Kidney capillary endothelial cell (primary cell): ENCODE measurements at places on chromosomes 1 and 21.

DNA sequence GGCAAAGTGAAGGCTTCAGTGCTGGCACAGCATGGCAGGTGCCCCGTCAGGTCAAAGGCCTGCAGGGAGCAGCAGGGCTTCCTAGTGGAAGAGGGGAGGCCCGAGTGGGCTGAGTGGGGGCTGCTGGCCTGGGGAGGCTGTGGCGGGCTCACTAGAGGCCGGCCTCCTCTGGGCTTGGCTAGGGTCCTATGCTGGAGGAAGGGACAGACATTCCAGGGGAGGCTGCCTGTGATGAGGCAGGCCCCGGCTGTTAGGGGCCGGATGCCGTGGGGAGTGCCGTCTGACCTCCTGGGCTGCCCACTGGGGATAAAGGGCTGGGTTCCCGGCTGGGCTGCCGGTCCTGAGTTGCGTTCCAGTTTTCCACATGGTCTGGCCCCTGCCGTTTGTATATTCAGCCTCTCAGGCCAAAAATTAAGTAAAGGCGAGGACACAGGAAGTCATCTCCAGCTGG, 21.1 kb downstream of the PRXL2B start:
- DNase-seq = no peak

DNA sequence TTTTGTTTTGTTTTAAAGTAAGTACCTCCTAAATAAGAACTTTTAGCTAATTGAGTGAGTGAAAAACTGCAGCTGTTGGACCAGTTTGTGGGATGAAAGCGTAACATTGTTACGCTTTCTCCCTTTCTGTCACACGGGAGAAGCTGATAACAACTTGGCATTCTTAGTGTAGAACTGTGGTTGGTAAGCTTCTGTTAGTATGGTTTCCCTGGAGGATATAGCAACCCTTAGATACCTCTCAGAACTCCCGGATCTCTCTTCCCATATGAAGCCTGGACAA, 98.2 kb downstream of the CACHD1 start:
- DNase-seq = no peak

DNA sequence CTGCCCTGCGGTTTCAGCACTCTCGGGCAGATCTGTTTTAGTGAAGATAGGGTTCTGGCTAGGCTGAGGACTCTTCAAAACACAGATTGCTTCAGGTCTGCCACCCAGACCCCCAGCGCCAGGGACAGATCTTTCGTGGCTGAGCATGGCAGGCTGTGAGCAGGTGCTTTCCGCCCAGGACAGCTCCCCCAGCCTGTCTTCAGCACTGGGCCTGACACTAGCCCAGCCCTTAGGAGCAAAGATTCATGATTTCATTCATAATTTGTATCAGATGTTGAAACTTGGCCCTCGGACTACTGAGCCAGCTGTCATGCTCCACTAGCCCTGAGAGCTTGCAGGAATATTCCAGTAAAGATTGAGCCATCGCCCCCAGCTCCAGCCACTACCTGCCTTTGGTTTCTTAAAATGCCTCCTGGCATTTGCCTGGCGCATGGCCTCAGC, 5.9 kb downstream of the ADPRS start:
- DNase-seq = no peak

GRCh38 chr1:42801832-42802473, 15.0 kb upstream of the ERMAP start:
- DNase-seq = no peak

DNA sequence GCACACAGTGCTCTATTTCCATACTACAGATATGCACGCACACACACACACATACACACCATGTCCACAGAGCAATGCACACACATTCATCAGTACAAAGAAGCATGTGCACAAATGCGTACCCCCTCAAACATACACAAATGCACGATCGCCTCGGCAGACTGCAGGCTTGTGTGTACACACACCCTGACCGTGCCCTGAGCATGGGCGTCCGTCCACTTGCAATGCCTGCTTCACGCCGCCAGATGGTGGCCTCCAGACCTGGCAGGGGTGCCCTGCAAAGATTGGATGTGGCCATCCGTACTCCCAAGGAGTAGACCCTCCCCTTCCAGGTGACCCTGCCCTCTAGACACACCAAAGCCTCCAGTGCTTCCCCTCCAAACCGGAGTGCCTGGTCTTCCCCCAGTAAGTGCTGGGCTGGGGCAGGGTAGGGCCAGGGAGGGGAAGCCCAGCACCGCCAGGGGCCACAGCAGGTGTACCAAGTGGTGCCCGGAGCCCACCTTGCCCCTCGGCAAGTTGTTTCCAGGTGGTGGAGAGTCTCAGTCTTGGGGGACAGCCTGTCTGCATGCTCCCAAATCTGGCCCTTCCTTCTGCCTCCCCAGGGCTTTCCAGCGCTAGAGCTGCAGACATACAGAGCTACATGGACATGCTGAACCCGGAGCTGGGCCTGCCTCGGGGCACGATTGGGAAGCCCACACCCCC, 20.6 kb downstream of the ESPN start:
- no peak for DNase-seq

GRCh38 chr1:112701227-112702066, 5.5 kb downstream of the RHOC start:
- DNase-seq = no peak

DNA sequence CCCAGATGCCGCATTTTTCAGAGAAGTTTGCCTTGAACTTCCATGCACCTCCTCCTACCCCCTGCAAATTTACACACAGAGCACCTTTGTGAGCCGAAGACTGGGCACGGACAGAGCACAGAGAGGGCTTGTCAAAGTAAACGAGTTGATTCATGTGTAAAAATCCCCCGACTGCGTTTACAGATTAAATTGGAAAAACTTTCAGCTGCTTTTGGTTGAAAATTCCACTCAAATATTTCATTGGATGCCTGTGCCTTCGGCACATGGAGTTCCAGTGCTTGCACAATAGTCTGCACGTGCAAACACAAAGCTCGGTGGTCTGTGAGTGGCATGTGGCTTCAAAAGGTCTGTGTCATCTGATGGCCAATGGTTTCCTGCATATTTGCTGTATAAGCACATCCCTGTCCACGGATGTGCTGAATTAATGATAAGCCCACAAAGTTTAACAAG, 177.5 kb downstream of the SETD4 start:
- no peak for DNase-seq

DNA sequence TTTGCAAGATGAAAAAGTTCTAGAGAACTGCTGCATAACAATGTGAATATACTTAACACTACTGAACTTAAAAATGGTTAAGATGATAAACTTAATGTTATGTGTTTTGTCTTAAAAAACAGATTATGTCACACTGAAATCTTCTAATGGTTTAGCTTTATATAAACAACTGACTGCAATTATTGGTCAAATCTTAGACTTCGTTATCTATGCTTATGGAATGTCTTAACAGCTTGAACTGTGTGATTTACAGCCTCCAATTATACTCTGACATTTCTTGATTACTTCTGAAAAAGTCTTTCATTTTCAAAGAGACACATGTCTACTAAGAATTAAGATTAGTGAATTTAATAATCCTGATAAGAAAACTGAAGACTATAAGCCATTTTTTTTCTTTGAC, 71.1 kb downstream of the ZSWIM5 start:
- DNase-seq = no peak

GRCh38 chr1:203369666-203370065, 18.7 kb upstream of the FMOD start:
- no peak for DNase-seq

DNA sequence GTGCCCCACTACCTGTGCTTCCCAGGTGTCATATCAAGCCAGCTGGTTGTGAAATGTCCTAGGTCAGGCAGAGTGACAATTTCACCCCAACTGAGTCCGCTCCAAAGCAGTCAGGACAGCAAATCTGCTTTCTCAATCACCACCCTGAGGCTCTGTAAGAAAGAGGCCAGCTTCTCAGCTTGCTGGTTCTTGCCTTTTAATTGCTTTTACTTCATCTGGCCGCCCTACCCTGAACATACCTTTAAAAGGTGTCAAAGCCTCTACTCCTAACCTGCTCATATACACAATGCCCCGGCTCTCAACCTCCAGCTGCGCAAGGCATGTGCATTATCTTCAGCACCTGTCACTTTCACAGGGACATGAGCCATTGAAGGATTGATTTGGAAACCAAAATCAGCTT, 581.6 kb downstream of the NPHP4 start:
- no peak for DNase-seq

DNA sequence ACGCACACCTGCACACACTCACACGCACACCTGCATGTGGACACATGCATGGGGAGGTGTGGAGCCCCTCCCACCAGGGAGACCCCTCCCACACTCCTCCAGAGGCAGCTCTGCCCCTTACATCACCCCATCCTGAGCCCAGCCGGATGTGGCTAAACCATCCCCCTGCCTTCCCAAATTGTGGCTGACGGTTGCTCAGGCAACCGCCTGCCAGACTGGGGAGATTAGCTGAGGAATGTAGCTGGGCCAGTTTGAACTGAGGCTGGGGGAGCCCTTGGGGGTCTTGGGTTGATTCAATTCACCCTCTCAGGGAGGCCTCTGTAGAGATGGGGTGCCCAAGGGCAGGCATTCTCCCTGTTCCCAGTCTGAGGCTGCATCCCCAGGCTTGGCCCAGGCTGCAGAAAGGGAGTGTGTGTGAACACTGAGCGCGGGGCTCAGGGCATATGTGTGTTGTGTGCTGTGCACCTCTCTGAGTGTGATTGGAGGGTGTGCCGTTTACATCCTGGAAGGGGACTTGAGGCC, 12.9 kb downstream of the PTPRU start:
- DNase-seq = no peak

DNA sequence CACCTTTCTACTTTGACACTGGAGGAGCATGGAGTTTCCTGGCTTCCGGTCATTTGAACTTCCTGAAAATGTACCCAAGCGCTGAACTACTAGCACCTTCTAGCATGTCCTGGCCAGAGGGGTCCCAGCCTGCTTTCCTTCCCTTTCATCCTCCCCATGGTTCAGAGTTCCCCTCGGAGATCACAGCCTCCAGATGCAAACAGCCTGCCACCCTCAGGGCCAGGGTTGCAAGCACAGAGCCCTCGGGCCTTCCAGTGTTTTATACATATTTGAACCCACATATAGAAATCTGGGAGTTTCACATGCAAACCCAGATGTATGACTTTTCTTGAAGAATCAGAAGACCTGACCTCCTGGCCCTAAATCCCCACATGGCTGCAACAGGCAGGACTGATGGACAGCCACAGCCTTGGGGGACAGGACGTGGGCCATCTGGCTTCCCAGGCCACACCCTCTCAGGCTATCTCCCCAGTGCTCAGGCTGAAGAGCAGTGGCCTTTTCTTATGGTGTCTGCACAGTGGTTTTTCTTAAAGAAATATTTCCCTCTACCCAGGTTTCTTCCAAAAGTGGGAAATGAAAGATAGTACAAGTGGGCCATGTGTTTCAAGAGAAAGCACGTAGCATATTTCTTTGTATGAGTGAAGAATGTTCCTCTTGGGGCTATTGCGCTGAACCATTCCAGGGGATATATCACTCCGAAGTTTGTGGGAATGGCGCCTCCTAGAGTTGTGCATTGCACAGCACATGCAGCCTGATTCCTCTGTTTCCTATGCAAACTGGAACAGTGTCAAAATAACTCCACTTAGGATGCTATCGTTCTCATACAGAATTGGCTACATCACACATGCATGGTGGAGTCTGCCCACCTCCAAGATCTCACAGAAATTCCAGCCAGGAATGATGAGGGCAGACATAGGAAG, 232.0 kb upstream of the VAMP3 start:
- no peak for DNase-seq

DNA sequence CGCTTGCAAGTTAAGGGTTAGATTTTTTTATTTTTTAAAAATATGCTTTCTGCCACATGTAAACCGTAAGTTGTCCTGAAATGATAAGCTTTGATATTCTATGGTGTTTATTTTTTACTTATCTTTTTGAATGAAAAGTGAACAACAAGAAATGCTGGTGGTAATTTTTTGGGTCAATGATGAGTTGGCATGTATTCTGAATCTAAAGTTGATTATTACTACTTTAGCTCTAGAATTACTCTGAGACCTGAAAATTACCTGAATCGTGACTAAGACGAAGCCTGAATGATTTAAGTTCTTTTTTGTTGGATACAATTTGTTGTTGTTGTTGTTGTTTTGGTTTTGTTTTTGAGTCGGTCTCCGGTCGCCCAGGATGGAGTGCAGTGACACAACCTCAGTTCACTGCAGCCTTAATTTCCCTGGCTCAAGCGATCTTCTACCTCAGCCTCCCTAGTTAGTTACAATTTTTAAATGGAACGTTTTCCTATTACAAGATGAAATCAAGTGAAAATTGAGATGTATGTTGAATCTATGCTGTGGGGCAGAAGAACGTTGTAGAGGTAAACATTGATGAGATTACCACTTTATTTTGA, 941 bp downstream of the RABGGTB start:
- no peak for DNase-seq

DNA sequence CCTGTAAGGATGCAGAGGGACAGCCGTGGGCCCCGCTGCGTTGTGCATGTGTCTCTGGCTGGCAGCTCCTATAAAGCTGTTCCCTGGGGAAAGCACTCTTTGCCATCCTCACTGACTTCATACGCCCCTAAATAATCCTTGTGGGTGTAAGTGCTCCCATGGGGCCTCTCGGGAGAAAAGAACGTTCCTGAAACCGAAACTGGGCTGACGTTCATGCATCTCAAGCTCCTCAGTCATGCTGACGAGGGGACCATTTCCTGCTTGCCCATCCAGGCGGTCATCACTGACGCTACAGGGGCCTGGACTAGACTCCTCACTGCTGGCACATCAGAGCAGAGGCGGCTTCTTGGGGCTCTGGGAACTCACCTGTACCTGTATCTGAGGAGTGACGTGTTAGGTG, 73.1 kb upstream of the USP24 start:
- DNase-seq = no peak

- no peak for DNase-seq
These were observed 67.2 kb upstream of the TEKT2 start for GRCh38 chr1:36016686-36017085.

DNA sequence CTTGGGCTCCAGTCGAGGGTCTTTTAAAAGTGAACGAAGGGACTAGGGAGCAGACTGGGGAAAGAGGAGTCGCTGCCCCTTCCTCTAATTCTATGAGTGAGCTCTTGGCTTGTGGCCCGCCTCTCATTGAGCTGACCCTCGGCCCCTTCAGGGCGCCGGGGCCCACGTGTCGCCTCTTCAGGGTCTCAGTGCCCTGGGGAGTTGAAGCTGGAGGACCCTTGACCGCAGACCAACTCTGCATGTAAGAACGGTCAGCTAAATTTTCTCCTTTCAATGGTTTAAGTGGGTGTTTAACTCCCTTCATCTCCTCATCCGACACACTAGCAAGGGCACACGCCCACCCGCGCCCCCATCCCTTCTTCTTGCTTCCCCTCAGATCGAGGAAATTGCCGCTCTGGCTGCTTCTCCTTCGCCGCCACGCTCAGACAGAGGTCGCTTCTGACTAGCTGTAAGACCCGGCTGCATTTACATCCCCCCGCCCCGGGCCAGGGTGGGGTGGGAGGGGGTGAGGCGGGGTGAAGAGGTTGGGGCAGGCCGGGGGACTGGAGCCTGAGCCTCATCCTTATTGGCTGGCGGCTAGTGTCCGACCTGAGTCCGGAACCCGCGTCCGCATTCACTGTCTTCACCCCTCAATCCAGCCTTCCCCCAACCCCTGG, 10.9 kb downstream of the NR5A2 start:
- no peak for DNase-seq
